Fibroblast of the aortic adventitia (primary cell): ENCODE measurements at places on chromosomes 2 and 18. TPM values are rescaled to one million over a fixed set of nuclear protein-coding genes. Genes with fewer than 3 reads are reported as not detected.

The CFC1B gene
- total RNA-seq, result not detected in 2 replicates

The PRKAG3 gene
- 0.18 and 0.41 TPM in 2 replicates for total RNA-seq

The TUBA3D gene
- total RNA-seq, result not detected in 2 replicates

The NDC80 gene
- 5.0 and 43.5 TPM in 2 replicates for total RNA-seq

The LIMS3 gene
- total RNA-seq, result 5.6 and 6.1 TPM in 2 replicates

The CCDC141 gene
- total RNA-seq, result 1.8 and 2.7 TPM in 2 replicates

The PLGLB1 gene
- 1.5 and 4.9 TPM in 2 replicates for total RNA-seq

The OR6B2 gene
- not detected in 2 replicates for total RNA-seq

The CREG2 gene
- 0.25 and 1.5 TPM in 2 replicates for total RNA-seq

The SPOPL gene
- 16.9 and 18.4 TPM in 2 replicates for total RNA-seq

The ZNG1B gene
- 32.5 and 41.0 TPM in 2 replicates for total RNA-seq

The CAVIN2 gene
- 24.1 and 29.8 TPM in 2 replicates for total RNA-seq

The PROM2 gene
- 0.18 and 0.33 TPM in 2 replicates for total RNA-seq

The SEPTIN2 gene
- 472 and 546 TPM in 2 replicates for total RNA-seq

The MEP1B gene
- not detected in 2 replicates for total RNA-seq

The CAPG gene
- total RNA-seq, result 131 and 144 TPM in 2 replicates

The IL36A gene
- 2.0 TPM in 1 of 2 replicates, not detected in the other for total RNA-seq

The FBXO48 gene
- total RNA-seq, result under 0.01 and 0.99 TPM in 2 replicates

The C2orf66 gene
- total RNA-seq, result 0.27 TPM in 1 of 2 replicates, not detected in the other

The ATG16L1 gene
- total RNA-seq, result 28.6 and 53.1 TPM in 2 replicates

The MC4R gene
- total RNA-seq, result not detected in 2 replicates

The RNASEH1 gene
- 29.2 and 33.4 TPM in 2 replicates for total RNA-seq

The WNT10A gene
- not detected in 2 replicates for total RNA-seq

The ADRA2B gene
- total RNA-seq, result under 0.01 TPM in 1 of 2 replicates, not detected in the other

The SULT6B1 gene
- total RNA-seq, result not detected in 2 replicates
